ENCODE measurements at places on chromosomes 6 and 20.

DNA sequence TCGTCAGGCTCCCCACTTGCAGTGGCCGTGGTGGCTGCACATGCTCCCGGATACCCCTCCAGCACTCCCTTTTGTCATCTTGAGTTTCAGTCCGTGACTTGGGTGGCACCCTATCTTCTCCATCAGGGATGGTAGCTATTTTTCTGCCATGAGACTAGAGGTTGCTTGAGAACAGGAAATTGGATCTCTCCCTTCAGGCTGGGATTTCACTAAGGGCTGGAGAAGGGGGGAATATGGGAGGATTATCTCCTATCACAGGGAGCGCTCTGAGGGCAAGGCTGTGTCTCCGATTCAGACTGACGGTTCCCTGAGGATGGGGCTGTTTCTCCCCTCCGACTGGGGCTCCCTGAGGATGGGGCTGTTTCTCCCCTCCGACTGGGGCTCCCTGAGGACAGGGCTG is 123.1 kb downstream of the MRPL14 start:
- no peak for DNase-seq

- DNase-seq = no peak
Observed at GRCh38 chr6:99590728-99591672, 15.6 kb upstream of the PRDM13 start.

- DNase-seq = no peak
Observed at GRCh38 chr20:50758469-50758868, 27.1 kb downstream of the PARD6B start.

DNA sequence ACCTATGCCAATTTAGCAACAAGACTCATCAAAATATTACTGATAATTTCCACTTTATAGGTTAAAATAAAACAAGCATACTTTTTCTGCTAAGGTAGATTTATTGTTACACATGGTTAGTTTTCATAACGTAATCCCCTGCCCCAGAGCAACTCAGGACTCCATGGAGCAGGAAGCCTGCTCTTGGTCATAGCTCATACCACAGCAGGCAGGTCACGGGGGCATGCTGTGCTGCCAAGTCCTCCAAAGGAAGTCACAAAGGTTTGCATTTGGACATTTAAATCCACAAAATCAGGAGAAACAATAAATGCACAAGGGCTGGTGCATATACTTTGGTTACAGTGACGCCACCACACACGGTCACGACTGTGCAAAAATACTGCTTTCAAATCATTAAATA is 12.5 kb downstream of the GZF1 start:
- DNase-seq = no peak

GRCh38 chr6:1542764-1543163 is 67.0 kb upstream of the FOXC1 start:
- no peak for DNase-seq

DNA sequence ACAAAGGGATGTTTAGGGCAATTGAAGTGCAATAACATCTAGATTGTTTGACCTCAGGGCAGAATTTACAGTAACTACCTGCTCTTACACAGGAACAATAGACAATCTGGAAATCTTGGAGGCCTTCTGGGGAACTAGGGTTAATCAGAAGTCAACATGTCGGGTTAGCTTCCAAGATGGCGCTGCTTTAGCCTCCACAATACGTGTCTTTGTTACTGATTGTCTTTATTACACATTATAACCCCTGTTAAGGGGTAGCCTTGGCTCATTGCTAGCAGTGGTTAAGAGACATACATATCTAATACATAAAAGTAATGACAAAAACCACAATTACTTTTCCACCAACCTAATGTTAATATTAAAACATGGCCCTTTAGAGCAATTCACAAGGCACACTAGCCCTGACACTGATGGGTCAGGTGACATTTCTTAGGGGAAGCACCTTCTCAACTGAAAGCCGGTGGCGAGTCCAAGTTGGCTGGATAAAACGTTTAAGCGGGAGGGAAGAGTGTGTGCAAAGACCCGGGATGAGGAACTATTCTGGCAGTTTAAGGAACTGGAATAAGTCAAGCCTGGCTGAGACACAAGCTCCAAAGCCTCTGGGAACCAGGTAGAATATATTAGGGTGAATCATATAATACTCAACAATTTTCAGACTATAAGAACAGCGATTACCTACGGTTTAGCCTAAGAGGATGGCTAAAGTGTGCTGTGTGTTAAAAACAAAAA is 236.9 kb downstream of the BCAS1 start:
- DNase-seq = no peak

DNA sequence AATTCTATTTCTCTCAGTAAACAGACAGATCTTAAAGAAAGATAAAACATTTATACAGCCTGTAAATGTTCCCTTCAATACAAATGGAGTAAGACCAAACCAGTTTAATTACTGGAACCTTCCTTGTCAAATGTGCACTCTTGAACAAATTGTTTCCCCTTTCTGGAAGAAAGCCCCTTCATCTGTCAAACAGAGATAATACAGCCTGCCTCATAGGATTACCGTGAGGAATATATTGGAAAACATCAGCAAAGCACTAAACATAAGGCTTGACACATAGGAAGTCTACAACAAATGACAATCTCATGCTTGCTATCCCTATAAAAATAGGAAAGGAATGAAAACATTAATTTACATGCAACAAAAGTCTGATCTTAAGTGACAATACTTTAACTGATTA is 173.8 kb downstream of the PTPRK start:
- DNase-seq = no peak

GRCh38 chr6:16004934-16005679 is 123.8 kb upstream of the MYLIP start:
- no peak for DNase-seq

DNA sequence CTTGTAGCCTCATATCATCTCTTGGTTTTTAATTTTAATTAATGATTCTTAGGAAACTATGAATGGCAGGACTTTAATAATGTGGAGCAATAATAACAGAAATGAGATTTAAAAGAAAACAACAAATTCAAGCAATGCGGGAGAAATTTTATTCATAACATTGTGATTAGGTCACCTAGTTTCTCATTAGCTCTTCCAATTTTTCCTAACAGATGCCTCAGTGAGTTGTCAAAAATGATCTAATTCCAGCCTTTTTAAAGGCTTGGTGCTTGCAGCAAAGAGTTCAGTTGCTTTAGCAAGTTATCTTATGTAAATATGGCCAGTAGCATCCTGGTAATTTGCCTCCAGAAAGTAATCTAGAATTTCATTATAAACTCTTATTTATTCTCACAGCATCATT is 20.4 kb downstream of the PDE7B start:
- DNase-seq = no peak

DNA sequence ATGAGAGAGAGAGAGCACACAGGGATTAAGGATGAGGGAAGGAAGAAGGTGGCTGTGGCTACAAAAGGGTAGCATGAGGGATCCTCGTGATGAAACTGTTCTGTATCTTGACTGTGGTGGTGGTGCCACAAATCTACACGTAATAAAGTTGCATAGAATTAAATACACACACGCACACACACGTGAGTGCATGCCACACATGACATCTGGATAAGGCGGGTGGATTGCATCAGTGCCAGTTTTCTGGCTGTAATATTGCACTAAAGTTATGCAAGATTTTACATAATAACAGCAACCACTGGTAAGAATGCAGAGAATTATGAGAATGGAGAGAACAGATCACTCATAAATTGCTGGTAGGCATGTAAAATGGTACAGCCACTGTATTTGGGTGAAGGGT is 16.9 kb upstream of the STK35 start:
- no peak for DNase-seq

DNA sequence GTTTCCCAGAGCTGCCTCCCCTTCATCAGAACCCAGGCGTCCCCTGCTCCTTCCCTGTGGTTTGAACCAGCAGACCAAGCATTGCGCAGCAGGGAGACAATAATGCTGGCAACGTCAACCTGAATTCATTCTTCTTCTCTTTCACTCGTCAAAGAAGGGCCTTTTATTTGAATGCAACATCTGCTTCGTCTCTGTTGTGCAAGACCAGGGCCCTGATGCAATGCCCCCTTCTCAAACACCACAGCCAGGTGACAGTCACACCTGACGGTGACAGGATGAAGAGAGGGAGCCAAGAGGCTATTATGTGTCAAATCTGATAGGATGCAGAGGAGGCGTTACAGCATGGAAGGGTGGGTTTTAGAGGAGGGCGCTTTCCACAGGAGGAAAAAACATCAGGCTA is 8.0 kb downstream of the INSM1 start:
- no peak for DNase-seq

DNA sequence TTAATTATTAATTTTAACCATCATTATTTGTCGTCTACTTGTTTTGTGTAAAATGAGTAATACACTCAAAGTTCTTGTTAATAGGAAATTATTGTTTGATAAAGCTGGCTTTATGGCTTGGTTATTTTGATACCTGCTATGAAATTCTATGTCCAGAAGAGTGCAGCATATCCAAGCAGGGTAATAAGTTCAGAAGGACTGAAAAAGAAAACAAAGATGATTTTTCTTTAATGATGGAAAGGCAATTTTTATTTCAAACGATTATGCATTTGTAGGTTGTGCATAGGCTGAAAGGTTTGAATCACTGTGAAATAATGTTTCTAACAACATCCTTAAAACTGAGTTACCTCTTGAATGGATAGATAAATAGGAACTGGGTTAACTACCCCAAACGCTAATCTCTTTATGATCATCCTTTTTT is 1.4 kb upstream of the MAN1A1 start:
- no peak for DNase-seq

GRCh38 chr20:45407067-45407745 is 883 bp upstream of the DBNDD2 start:
- no peak for DNase-seq
